ENCODE measurements at places on chromosomes 7 and 10. TPM values are rescaled to one million over a fixed set of nuclear protein-coding genes. Genes with fewer than 3 reads are reported as not detected.

GRCh38 chr10:43069211-43069515, 7.7 kb upstream of the RET start:
- no peak for DNase-seq

DNA sequence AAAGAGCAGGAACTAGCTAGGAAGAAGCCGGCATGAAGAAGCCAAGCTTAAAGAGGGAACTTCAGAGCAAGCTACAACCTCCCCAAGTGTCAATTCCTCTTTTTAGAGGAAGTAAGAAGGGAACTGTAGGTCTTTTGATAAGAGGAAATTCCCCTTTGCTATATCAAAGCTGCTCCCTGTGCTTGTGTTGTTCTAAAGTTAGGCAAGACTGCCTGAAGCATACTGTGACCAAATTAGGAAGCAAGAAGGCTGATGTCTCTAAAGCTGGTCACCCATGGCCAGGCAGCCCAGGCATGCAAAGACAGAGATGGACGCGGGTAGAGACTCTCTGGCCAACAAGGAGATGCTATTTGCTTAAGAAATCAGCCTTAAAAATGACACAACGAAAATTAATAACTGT, 87.9 kb downstream of the RNF216 start:
- no peak for DNase-seq

MUC3A gene
- 230 TPM for total RNA-seq

DNA sequence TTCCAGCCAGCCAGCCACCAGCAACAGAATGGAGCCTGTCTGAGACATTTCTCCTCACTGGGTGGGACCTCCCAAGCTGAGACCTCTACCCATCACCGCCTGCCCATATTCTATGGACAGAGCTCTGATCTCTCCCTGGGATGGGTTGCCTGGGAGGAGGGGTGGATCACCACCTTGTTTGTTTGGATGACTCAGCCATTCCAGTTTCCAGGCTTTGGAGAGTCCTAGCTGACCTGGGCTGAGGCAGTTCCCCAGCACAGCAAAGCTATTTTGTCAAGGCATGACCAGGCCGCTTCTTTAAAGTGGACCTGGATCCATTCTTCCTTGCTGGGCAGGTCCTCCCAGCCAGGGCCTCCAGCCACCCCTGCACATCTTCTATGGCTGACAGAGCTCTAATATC, 982.3 kb downstream of the DNAJB9 start:
- DNase-seq: no peak

DNA sequence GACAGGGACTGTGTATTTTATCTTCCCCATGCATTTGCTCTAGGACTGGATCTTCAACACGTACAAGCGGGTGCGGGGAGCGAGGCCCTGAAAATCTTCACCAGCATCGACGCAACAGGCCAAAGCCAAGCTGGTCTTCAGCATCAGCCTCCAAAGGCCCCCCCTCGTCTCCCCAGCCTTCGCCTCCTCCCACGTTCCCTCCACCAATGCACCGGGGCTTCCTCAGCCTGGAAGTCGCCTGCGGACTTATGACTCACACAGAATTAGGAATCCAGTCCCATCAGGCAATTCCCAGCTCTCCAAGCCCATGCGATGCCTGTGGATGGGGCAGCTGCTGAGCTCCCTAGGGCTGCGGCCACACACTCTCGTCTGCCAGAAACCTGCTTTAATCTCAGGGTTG, 36.3 kb upstream of the RNF32 start:
- no peak for DNase-seq

ARHGAP22 gene
- total RNA-seq: 8.8 TPM

- DNase-seq: no peak
Observed at GRCh38 chr7:55127135-55127551, 108.3 kb downstream of the EGFR start.

TMEM184A gene
- 39.8 TPM for total RNA-seq

DNA sequence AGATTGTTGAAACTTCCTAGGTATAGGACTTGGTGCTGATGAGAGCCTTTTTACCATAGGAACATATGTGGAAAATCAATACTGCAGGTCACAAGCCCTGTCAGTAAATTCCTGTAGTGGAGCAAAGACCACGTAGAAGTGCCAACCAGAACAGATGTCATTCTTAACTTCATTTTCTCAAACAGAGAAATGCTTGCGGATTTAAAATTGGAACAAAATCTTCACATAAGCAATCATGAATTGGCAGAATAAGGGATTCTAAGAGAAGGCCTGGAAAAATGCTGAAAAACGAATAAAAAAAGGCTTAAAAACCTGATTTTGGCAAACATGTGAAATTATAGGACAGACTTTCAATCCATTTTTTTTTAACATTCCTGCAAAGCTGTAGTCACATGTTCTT, 80.8 kb upstream of the SMIM30 start:
- DNase-seq: no peak

DNA sequence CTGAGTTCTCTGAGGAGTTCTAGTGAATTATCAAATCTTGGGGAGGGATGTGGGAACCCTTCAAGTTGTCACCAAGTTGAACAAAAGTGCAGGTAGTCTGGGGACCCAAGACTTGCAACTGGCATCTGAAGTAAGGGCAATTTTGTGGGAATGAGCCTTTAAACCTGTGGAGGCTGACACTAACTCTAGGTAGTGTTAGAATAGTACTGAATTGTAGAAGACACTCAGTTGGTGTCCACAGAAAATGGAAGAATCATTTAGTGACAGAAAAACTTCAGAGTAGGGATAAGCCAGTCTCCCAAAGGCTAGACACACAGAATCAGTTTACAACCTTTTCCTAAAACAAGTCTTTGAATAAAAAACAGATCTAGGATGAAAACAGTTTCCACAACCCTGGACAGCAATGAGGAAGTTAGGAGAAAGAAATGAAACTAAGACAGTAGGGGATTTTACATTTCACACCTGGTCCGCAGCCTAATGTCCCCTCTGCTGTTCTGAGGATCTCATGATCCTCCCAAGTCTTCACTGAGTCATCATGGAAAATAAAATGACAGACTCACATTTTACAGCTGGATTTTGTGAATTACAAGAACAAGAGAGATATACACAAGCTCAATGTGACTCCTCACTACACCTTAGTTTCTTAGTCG, 23.0 kb upstream of the ING3 start:
- DNase-seq: no peak

HHEX gene
- 69.2 TPM for total RNA-seq

GRCh38 chr7:158329014-158329610, 258.5 kb downstream of the PTPRN2 start:
- peak; percentile 8 for DNase-seq

GRCh38 chr7:5420881-5421713, 2.5 kb downstream of the TNRC18 start:
- DNase-seq: no peak

Measured in mucosa of gallbladder (tissue), 1 donor.